ENCODE measurements at places on chromosomes 2 and 18. TPM values are rescaled to one million over a fixed set of nuclear protein-coding genes. Genes with fewer than 3 reads are reported as not detected.

Gene BIN1
- total RNA-seq, result 71.6 TPM

Gene ATP8B1
- 30.9 TPM for total RNA-seq

Gene SP9
- total RNA-seq, result not detected

Gene IL1R1
- total RNA-seq, result 132 TPM

Gene CXCR1
- not detected for total RNA-seq
